ENCODE measurements at places on chromosomes 11 and 22. TPM values are rescaled to one million over a fixed set of nuclear protein-coding genes. Genes with fewer than 3 reads are reported as not detected.
A peak's percentile ranks its signal among the peaks of the same experiment; 100 is the strongest.

- peak; percentile 52 for DNase-seq
- no peaks in the 10 kb centered on the region for H3K36me3 ChIP-seq
- no peaks in the 10 kb centered on the region for H3K27me3 ChIP-seq
These were observed 53.7 kb downstream of the HIPK3 start for GRCh38 chr11:33310720-33311500.

GRCh38 chr11:113554526-113554925, 79.3 kb upstream of the DRD2 start:
- no peaks in the 10 kb centered on the region for H3K36me3 ChIP-seq
- no peak for DNase-seq
- H3K27ac ChIP-seq: no peak overlapping the region
- no peaks in the 10 kb centered on the region for H3K4me1 ChIP-seq
- H3K4me3 ChIP-seq: no peak overlapping the region
- H3K27me3 ChIP-seq: no peaks in the 10 kb centered on the region

GRCh38 chr11:91421641-91422040, 803.0 kb upstream of the FAT3 start:
- no peak overlapping the region for H3K4me3 ChIP-seq
- no peaks in the 10 kb centered on the region for H3K4me1 ChIP-seq
- H3K27ac ChIP-seq: no peak overlapping the region
- H3K36me3 ChIP-seq: no peaks in the 10 kb centered on the region

DNA sequence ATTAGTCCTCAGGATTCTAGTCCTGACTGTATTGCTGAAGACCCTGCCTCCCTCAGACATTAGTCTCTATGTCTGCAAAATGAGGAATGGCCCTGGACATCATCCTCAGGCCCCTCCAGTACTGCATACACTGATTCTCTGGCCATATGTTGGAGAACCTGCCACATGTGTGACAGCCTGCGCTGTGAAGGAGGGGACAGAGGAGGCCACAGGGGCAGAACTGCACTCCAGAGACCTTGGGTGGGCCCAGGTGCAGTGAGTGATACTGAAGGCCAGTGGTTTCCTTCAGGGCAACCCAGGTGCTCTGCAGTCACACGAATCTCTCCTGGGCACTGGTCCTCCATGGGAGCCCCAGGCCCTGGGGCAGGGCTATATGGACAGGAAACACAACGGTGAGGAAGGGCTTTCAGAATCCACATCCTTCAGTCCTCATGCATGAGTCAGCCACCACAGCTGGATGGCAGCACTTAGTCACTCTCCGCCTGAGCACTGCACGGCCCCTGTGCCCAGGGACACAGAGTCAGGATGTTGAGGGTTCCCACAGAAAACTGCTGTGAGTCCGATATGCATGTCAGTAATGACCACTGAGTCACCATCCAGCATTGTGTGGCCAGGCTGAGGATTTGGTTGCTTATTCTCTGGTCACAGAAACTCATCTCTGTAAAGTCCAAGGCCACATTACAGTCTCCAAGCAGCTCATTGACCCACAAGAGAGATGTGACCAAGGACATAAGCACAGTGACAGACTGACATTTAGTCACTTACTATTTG, 39.7 kb downstream of the ME3 start:
- H3K27me3 ChIP-seq: no peaks in the 10 kb centered on the region
- H3K36me3 ChIP-seq: no peaks in the 10 kb centered on the region
- no peak for DNase-seq
- H3K4me1 ChIP-seq: peaks cover 34% of the 10 kb centered on the region
- no peak overlapping the region for H3K4me3 ChIP-seq

- H3K27me3 ChIP-seq: no peaks in the 10 kb centered on the region
- peaks cover 17% of the 10 kb centered on the region for H3K36me3 ChIP-seq
- H3K4me1 ChIP-seq: no peaks in the 10 kb centered on the region
- H3K4me3 ChIP-seq: no peak overlapping the region
- no peak overlapping the region for H3K27ac ChIP-seq
These were observed 11.5 kb downstream of the RIC8A start for GRCh38 chr11:218815-219593.

GRCh38 chr11:43523632-43524031, 156.9 kb upstream of the HSD17B12 start:
- no peaks in the 10 kb centered on the region for H3K4me1 ChIP-seq
- no peak for DNase-seq
- H3K27me3 ChIP-seq: no peaks in the 10 kb centered on the region
- no peak overlapping the region for H3K4me3 ChIP-seq

DNA sequence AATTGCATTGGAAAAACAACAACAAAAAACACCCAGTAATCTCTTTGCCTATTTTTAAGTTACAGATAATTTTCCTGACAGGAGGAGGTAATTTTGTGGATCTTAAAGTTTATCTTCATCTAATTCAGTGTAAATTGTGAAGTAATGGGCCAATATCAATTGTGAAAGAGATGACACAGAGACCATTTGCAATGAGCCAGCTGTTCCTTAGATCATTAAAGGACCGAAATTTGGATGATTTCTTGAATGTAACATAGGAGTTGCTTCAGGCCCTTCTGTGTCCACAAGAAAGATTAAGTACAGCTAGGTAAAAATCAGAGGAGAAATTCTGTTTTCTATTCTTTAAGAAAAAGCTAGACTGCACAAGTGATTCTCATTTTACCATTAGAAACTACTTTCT, 718.5 kb upstream of the ANO3 start:
- H3K27me3 ChIP-seq: no peaks in the 10 kb centered on the region
- H3K4me3 ChIP-seq: no peak overlapping the region
- no peaks in the 10 kb centered on the region for H3K36me3 ChIP-seq
- H3K27ac ChIP-seq: no peak overlapping the region
- DNase-seq: no peak

- no peaks in the 10 kb centered on the region for H3K27me3 ChIP-seq
- H3K36me3 ChIP-seq: peaks cover 21% of the 10 kb centered on the region
- no peak for DNase-seq
- H3K27ac ChIP-seq: no peak overlapping the region
These were observed 6.1 kb downstream of the TCIRG1 start for GRCh38 chr11:68044898-68045351.

GRCh38 chr11:66889960-66890359, 33.1 kb downstream of the LRFN4 start:
- no peak for DNase-seq
- H3K27me3 ChIP-seq: no peaks in the 10 kb centered on the region
- H3K4me1 ChIP-seq: peaks cover 5% of the 10 kb centered on the region
- H3K4me3 ChIP-seq: no peak overlapping the region

DNA sequence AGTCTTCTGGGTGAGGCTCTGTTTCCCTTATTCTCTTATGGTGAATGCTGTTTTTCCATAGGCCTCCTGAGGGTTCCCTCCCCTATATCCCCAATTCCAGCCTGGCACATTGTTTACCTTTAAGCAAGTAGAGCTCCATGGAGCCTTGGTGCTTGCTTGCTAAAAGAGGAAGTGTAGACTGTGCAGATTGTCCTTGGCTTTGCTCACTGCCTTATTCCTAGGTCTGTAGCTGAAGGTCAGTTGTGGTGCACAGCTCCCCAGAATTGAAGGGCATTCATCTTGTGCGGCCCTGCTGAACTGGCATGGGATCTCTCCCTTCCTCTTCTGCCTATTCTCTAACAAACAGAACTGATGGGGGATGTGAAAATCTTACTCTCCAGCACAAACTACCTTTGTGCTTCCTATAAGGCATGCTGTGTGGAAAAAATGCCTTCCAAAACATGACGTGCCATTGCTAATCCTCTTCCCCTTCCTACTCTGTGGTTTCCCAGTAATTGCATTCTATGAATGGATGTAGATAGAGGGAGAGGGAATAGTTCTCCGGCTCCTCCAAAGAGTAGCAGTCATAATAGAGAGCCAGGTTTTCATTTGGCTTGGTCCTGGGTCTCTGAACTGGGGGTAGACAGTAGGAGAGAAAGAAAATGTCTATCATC, 34.2 kb upstream of the PLET1 start:
- no peaks in the 10 kb centered on the region for H3K36me3 ChIP-seq
- no peaks in the 10 kb centered on the region for H3K27me3 ChIP-seq
- peaks cover 20% of the 10 kb centered on the region for H3K4me1 ChIP-seq
- no peak overlapping the region for H3K4me3 ChIP-seq

- no peak overlapping the region for H3K27ac ChIP-seq
- no peak overlapping the region for H3K4me3 ChIP-seq
- peaks cover 1% of the 10 kb centered on the region for H3K4me1 ChIP-seq
- no peaks in the 10 kb centered on the region for H3K36me3 ChIP-seq
- H3K27me3 ChIP-seq: no peaks in the 10 kb centered on the region
These were observed 5.0 kb downstream of the ASCL2 start for GRCh38 chr11:2265396-2265795.

DNA sequence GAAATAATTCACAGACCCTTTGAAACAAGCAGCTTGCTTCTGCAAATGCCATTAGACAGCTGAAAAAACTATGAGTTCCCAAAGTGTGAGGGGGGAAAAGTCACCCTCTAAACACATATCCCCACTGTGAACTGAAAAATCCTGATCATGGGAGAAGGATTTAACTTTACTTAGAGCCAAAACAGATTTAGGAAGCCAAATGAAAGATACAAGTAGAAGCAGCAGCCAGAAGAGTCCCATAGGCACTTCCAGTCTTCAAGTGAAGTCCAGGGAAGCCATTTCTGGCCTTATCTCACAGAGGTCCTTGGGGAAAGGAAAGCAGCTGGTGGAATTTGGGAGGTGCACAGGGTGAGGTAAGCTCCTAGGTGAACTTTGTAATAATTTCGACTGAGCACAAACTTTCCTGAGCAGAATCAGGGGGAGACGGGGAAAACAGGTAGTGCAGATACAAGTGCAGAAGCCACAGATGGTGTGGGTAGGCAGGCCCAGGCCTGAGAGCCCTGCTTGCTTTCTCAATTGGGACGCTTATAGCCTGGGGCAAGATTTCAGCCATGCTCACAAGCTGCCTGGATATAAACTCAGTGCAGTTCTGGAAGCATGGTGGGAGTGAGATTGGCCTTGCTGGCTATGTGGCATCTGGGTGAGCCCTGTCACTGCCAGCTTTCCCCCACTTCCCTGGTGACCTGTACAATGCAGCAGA, 44.8 kb downstream of the GAS2 start:
- H3K27me3 ChIP-seq: no peaks in the 10 kb centered on the region
- H3K4me1 ChIP-seq: no peaks in the 10 kb centered on the region
- no peaks in the 10 kb centered on the region for H3K36me3 ChIP-seq
- DNase-seq: no peak

DNA sequence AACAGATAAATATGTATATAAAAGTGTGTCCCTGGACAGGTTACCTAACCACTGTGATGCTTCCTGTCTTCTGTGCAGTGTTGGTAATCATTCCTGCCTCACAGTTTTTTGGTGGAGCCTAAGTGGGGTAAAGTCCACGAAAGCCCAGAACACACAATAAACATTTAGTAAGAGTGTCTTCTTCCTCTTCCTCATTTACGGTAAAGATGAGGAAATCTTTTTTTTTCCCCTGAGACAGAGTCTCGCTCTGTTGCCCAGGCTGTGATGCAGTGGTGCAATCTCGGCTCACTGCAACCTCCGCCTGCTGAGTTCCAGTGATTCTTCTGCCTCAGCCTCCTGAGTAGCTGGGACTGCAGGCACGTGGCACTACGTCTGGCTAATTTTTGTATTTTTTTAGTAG, 117.1 kb downstream of the LDLRAD3 start:
- no peak overlapping the region for H3K27ac ChIP-seq
- DNase-seq: no peak
- no peak overlapping the region for H3K4me3 ChIP-seq
- H3K4me1 ChIP-seq: no peaks in the 10 kb centered on the region
- no peaks in the 10 kb centered on the region for H3K36me3 ChIP-seq

DNA sequence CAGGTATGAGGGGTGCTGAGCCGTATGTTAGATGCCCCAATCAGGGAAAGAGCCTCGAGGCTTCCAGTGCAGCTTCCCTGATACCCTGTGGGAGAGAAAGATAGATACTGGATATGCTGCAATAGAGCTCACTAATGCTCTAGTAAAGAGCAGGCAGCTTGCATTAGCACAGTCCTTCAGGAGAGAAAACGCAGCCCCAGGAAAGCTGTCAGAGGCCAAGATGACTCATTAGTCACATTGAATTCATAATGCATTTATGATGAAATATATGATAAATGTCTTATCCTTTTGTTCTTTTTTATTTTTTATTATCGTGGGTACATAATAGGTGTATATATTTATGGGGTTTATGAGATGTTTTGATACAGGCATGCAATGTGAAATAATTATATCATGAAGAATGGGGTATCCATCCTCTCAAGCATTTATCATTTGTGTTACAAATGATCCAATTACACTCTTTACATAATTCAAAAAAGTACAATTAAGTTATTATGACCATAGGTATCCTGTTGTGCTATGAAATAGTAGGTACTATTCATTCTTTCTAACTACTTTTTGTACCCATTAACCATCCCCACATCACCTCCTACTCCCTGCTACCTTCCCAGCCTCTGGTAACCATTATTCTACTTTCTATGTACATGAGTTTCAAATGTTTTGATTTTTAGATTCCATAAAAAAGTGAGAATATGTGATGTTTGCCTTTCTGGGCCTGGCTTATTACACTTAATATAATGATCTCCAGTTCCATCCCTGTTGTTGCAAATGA, 94.5 kb upstream of the TOP3B start:
- no peak overlapping the region for H3K4me3 ChIP-seq
- no peak overlapping the region for H3K27ac ChIP-seq
- H3K36me3 ChIP-seq: no peaks in the 10 kb centered on the region
- H3K27me3 ChIP-seq: no peaks in the 10 kb centered on the region
- no peak for DNase-seq

DNA sequence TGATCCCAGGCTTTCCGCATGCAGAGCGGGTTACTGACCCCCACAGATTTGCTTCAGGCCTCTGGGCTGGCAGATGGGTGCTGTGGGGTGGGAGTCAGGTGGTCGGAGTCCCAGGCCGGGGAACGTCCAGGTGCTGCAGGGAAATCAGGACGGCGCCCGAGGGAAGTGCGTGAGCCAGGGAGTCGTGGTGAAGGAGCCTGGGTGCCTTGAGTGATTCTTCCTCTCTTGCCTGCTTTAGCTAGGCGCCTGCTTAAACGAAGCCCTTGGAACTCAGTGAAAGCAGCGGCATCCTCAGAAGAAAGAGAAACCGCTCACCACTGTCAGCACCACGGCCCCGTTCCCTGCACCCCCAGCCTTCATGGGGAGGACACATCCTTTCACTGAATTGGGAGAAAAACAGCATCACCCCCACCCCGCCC, 455.6 kb downstream of the BRD1 start:
- no peak overlapping the region for H3K4me3 ChIP-seq
- DNase-seq: no peak
- no peaks in the 10 kb centered on the region for H3K4me1 ChIP-seq
- no peak overlapping the region for H3K27ac ChIP-seq
- H3K27me3 ChIP-seq: no peaks in the 10 kb centered on the region
- no peaks in the 10 kb centered on the region for H3K36me3 ChIP-seq

GRCh38 chr22:31272522-31273446, 19.5 kb downstream of the PIK3IP1 start:
- no peak overlapping the region for H3K4me3 ChIP-seq
- peak; percentile 70 for DNase-seq
- H3K36me3 ChIP-seq: peaks cover 24% of the 10 kb centered on the region

The CASP5 gene
- total RNA-seq: not detected

The HEPHL1 gene
- total RNA-seq: 0.21 TPM

The APOA4 gene
- not detected for total RNA-seq

The HEPN1 gene
- not detected for total RNA-seq

All from thyroid gland (tissue), 4 donors.